Frontal cortex (tissue), 4 donors: ENCODE measurements at places on chromosomes 2 and 18. TPM values are rescaled to one million over a fixed set of nuclear protein-coding genes. Genes with fewer than 3 reads are reported as not detected.

Gene STPG4
- 0.41 TPM for total RNA-seq

Gene RAPH1
- total RNA-seq, result 35.9 TPM

GRCh38 chr2:75424936-75425619 is 135.7 kb downstream of the EVA1A start:
- no peak for DNase-seq

DNA sequence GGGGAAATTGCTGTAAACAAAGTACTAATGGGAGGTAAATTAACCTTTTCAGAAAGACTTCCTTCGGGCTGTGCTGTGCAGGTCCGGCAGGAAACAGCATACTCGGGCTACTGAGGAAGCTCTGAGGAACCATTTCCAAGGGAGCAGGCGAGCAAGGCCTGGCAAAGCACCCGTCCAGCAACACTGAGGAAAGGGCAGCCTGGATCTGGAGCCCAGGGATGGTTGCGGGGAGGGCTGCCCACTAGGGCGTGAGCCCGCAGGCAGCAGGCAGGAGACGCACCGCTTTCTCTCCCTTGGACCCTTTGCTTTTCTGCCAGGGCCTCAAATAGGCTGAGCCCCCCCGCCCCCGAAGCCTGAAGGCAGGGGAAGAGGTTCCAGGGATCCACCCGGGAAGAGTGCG is 89.5 kb downstream of the SOX11 start:
- DNase-seq, result no peak

GRCh38 chr18:22439447-22439846 is 21.7 kb upstream of the CTAGE1 start:
- no peak for DNase-seq

- no peak for DNase-seq
Observed at GRCh38 chr2:134482766-134483340, 229.0 kb downstream of the MGAT5 start.

GRCh38 chr2:24613154-24613814 is 122.2 kb downstream of the NCOA1 start:
- no peak for DNase-seq

DNA sequence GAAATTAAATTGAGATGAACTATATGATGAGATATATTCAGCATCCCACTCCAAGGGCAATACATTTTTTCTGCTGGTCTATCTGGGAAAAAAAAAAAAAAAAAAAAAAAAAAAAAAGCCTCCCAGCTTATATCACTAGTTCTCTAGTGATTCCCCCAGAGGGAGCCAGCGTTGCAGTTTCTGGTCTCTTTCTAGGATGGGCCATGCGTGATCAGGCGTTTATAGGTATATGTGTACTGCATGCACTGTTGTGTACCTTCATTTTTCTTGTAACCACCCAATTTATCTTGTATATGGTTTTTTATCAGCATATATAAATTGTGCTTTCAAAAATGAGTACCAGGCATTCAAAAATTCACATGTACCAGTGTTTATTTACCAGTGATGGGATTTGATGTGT is 35.1 kb downstream of the DCDC2C start:
- no peak for DNase-seq
